ENCODE measurements at places on chromosomes 4 and X.

DNA sequence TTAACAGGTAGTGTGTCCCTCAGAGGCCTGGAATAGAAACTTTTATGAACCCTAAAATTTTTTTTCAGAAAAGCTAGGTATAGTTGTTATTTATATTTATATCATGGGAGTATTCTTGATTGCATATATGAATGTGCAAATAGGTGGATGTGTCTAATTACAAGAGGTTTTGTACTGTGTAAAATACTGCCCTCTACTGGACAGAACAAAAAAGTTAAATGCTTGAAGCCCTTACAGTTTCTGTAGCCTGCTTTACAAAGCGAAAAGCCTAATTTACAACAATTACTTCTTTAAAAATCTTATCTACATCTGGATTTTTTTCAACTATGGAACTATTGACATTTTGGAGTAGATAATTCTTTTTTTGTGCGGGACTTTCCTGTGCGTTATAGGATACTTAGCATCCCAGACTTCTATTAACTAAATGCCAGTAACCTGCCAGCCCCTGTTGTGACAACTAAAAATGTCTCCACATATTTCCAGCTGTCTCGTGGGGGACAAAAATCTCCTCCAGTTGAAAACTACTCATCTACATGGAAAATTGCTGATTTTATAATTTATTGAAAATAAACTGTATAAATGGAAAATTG lies 35.1 kb downstream of the ENPEP start:
- DNase-seq = no peak

GRCh38 chr4:52032005-52032404 lies 6.1 kb downstream of the SGCB start:
- DNase-seq = no peak

DNA sequence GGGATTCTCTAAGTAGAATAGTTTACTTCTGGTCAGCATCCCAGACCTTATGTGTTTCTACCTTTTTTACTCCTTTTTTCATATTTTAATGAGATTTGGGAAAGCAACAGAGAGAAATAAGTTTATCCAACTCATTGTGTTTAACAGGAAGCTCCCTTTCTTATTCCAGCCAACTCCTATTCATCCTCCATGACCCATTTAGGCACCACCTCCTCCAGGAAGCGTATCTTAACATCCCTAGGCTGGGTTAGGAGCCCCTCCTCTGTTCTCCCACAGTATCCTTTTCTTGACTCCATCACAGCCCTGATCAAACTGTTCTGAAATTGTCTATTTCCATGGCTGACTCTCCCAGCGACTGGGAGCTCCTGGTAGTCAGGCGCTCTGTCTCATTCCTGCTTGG lies 18.8 kb upstream of the IQSEC2 start:
- DNase-seq = no peak

DNA sequence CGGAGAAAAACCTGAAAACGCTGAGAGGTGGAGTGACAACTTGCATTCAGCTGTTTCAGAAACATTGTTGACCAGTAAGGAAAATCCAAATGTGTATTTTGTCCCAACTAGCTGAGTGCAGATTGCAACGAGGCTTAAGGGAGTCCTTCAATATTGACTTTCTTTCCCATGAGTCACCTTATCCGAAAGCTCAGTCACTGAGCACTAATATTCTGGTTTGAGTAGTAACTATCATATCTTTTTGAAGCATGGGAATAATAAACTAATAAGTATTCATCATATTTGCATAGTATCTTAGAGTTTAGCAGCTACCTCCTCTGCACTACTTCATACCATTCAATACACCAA lies 604.3 kb downstream of the PACRGL start:
- no peak for DNase-seq

GRCh38 chrX:46978341-46979291 lies 66.4 kb downstream of the JADE3 start:
- DNase-seq = peak; percentile 64

DNA sequence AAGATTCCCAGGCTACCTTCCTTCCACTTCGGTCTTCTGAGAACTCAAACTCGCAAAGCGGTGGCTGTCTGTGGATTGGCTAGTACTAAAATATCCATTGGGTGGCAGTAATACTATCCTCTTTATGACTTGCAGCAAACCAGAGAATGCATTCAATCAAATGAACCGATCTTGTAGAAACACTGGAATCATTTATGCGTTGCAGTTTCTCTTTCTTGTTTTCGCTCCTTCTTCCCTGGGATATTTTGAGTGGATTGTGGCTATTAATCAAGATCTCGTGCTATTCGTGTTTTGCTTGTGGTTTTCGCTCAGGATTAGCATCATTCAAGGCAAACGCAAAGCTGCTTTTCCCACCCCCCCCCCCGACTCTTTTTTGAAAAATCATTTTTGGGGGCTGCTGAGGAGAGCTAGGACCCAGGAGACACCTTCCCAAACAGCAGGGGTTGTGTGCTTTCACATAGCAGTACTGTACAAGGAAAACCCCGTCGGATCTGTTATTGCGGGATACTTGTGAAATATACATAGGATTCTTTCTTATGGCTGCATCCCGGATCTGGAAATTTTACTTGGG lies at the start of gene IL1RAPL1:
IL1RAPL1 (plus strand) TSS at position 466 of the 571 bp plus-strand sequence.
- DNase-seq = no peak

GRCh38 chr4:11232015-11232414 lies 196.7 kb downstream of the HS3ST1 start:
- DNase-seq = no peak

DNA sequence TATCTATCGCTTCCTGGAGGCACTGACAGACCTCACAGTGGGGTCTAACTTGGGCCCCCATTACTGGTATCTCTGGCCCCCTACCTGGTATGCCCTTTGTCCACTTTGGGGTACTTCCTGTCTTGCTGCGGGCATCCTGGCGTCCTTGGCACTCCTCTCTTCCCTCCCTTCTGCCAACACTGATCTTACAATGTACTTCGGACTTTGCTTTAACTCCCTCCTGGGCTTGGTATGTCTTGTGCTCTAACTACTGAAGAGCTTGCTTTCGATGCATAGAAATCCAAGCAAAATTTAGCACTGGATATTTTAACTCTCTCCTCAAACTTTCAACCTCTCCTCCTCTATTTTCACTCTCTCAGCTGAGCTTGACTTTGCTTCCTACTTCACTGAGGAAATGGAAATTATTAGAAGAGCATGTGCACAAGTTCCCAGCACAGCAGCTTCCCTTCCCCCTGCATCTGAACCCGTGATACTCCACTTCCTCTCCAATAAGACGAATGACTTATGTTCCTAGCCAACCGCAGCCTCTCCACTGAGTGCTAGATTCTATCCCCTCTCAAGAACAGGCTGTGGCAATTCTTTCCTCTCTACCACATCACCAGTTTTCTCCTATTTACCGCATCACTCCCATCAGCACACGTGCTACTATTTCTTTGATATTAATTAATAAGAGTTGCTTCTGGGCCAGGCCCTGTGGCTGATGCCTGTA lies 52.9 kb downstream of the SUPT20HL2 start:
- peak; percentile 4 for DNase-seq

GRCh38 chrX:40912576-40912975 lies 172.7 kb upstream of the USP9X start:
- no peak for DNase-seq

DNA sequence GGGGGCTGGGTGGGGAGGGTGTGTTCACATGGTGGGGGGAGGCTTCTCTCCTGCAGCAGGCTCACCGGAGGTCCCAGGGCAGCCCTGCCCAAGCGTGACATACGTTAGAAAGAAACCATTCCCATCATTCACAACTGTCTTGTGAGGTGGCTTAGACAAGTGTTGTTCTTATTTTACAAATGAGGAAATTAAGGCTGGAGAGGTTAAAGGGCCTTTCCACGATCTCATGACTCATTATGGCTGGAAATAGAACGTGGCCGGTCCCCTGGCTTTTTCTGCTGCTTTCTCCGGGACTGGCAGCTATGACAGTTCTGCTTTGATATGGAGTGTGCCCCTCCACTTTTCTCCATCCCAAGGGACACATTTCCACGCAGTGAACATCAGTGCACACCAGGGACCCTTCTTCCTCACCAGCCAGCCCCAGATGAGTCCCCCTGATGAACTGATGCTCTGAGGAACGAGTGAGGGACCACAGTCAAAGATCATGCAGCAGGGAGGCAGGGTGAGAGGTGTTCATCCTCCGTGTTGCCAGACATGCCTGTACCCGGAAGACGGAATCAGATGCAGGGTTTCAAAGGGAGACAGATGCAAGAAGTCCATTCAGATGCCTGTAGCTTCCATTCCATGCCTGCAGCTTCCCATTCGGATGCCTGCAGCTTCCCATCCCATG lies 64.0 kb upstream of the ACSL1 start:
- no peak for DNase-seq

DNA sequence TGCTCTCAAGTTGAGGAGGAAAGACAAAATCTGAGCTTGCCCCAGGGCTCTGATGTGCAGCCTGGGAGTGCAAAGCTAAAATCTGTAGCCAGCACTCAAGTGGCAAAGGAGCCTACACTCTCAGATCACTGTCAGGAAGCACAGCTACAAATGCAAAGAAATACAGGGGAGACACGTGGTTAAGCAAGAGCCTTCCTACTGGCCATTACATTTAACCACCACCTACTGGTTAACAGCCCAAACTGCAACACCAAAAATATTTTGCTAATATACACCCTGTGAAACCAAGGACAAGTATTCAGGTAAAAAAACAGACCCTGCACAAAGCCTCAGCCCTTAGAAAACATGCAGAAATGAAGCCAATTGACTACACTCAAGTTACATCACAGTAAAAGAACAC lies 170.4 kb upstream of the FGF16 start:
- DNase-seq = no peak

- no peak for DNase-seq
These were observed 45.1 kb upstream of the MAD2L1 start for GRCh38 chr4:120111745-120112144.

DNA sequence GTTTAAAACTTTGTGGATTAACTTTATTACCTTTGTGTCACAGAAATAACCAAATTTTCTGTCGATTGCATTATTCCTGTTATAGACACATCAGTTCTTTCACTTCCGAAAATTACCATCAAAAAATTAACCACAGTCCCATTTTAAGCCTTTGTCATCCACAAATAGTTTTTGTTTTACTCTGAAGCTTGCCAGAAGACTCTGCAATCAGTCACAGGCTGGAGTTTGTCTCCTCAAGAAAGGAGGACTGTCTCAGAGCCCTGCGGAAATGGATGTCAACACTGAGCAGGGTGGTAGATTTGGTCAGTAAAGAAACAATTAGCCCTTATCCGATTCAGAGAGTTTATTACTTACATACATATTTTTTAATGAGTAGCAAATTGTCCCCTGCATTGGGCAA lies 20.1 kb upstream of the TCEAL4 start:
- DNase-seq = no peak

GRCh38 chrX:53683556-53684414 lies 2.7 kb downstream of the HUWE1 start:
- peak; percentile 87 for DNase-seq

DNA sequence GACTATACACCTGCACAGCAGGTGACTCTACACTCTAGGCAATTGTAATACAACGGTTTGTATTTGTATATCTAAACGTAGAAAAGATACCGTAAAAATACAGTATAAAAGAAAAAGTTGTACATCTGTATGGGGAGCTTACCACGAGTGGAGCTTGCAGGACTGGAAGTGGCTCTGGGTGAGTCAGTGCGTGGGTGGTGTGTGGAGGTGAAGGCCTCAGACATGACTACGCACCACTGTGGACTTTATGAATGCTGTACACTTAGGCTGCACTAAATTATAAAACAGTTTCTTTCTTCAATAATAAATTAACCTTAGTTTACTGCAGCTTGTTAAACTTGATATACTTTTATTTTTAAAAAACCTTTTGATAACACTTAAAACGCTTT lies 85.0 kb upstream of the FAT1 start:
- no peak for DNase-seq

DNA sequence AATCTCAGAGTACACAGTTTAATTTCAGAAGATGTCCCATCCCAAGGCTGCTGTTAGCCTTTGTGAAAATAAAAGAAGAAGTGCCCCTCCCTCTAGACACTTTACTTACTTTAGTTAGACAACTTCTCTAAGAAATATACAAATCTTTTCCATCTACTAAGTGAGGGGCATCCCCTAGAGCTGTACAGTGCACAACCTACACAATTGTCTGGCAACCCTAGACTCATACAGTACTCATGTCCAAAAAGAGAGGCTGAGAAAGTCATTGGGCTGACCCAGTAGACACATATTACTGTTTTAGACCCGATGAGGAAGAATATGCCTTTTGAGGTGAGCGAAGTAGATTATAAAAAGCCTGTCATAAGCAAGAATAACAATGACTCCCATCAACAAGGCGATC lies 297.6 kb downstream of the IDS start:
- no peak for DNase-seq

DNA sequence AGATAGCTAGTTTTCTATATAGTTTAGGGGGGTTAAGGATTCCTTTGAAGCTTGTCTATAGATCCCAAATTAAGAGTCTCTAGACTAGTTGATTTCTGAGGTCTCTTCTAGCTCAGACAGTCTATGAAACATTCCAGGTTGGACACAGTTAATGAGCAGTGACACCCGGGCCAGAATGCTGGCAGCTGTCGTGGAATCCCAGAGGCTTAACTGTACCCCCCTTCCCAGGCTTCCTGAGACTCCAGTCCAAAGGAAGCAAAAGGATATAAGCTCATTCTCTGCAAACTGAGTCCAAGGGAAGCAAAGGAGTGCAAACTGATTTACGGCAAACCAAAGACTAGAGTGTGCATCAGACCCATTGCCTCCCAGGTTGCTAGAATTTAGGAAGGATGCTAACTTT lies 62.9 kb downstream of the DCX start:
- DNase-seq = no peak

DNA sequence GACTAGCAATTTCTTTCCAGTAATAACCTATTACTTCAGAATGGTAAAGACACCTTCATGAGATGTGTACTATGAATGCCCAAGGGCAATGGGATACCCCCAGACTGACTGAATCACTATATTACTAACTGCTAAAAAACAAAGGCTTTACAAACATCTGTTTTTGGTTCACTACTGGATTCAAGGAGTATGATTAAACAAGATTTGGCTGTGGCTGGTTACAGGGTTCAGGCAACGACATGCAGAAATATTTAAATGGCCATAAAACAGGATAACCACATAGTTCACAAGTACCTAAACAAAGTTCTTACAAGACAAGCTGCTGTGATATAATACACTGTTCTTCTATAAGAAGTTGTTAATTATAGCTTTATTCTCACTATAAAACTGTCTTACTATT lies 128.2 kb downstream of the FRYL start:
- DNase-seq = no peak

DNA sequence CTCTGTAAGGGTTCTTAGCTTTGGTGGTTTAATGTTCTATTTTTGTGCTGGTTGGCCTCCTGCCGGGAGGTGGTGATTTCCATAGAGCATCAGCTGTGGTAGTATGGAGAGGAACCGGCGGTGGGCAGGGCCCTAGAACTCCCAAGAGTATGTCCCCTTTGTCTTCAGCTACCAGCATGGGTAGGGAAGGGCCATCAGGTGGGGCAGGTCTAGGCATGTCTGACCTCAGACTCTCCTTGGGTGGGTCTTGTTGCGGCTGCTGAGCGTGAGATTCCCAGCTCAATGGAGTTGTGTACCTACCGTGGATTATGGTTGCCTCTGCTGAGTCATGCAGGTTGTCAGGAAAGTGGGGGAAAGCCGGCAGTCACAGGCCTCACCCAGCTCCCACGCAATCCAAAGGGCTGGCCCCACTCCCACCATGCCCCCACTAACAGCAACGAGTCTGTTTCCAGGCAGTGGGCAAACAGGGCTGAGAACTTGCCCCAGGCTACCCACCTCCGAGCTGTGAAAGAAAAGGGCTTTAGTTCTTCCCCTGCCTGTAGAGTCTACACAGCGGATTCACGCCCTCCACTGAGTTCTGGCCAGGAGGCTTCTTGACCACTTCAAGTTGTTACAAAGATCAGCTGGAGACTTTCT lies 235.9 kb downstream of the RPA4 start:
- DNase-seq = no peak
